Sciatic nerve (tissue), 2 donors: ENCODE measurements at places on chromosomes 1 and 21.

- DNase-seq = no peak
Observed at GRCh38 chr1:44418022-44418673, 13.1 kb downstream of the RNF220 start.

DNA sequence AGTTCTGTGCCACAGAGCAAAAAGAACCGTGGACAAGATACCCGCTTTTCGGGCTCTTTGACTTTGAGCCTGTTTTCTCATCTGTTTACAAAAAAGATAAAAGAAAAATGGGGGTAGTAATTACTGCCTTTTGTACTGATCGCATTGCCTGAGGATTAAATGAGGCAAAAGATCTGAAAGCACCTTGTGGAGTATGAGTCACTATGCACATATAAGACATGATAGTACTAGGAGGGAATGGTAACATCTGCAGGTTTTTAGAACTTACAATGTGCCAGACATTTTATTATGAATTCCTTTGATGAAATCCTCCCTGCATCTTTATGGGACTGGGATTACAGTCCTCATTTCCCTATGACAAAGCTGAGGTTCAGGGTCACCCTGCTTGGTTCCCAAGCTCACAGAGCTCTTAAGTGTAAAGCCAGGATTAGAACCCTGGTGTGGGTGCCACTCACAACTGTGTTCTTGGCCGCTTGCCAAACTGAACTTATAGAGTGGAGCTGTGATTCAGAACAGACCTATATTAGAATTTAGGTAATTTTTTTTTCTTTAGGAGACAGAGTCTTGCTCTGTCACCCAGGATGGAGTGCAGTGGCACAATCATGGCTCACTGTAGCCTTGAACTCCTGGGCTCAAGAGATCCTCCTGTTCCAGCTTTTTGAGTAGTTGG is 1.8 kb downstream of the DISC1 start:
- no peak for DNase-seq

- DNase-seq = no peak
Observed at GRCh38 chr1:229164348-229164747, 106.6 kb upstream of the RAB4A start.

GRCh38 chr1:204706838-204707509 is 21.4 kb upstream of the LRRN2 start:
- DNase-seq = no peak

DNA sequence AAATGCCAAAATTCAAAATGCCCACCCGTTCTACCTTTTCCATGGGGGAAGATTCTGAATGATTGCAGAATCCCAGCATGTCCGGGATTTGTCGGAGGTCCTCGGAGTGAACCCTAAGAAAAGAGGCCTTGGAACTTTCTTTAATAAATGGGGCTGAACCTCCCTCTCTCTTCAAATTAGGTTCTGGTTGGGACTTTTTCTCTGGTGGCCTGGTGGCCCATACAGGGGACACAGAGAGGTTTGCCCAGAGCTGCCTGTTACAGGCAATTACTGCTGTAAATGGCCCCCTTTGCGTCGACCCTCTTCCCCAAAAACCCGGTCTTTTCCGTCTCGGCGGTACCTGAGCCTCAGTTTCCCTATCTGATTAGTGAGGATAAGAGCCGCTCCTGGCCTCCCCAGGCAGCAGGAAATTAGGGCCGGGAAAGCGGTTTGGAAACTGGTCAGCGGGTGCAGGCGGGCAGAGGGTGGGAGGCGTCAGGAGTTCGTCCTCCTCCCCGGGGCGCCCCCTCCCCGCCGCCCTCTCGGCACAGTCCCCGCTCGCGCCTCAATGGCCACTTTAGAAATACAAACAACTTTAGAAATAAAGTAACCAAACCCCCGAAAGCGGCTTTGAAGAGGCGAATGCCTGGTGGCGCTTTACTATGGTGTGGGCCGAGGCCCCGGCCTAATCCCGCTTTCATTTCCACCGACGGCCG is 15.6 kb downstream of the PAX7 start:
- DNase-seq = no peak
